Activated CD8-positive, alpha-beta T cell treated with anti-CD3 and anti-CD28 coated beads for 36 hours (primary cell): ENCODE measurements at places on chromosomes 6 and 20. TPM values are rescaled to one million over a fixed set of nuclear protein-coding genes. Genes with fewer than 3 reads are reported as not detected.

CLVS2 gene
- total RNA-seq: not detected

HS3ST5 gene
- total RNA-seq: not detected

RBM24 gene
- not detected for total RNA-seq

FILIP1 gene
- total RNA-seq: not detected

RNF182 gene
- total RNA-seq: not detected

XKR7 gene
- not detected for total RNA-seq

PRKN gene
- total RNA-seq: 1.4 TPM

SRMS gene
- not detected for total RNA-seq

C20orf204 gene
- total RNA-seq: 4.7 TPM

TNFRSF21 gene
- total RNA-seq: 2.3 TPM

GNRH2 gene
- total RNA-seq: 0.85 TPM

VWA7 gene
- total RNA-seq: 1.6 TPM

CD24 gene
- total RNA-seq: 0.54 TPM

PEX3 gene
- 24.9 TPM for total RNA-seq

MYMX gene
- not detected for total RNA-seq

MARCKS gene
- 0.47 TPM for total RNA-seq

OR2H2 gene
- not detected for total RNA-seq

FAM83D gene
- 13.8 TPM for total RNA-seq

SPEF1 gene
- 0.23 TPM for total RNA-seq

KCNK5 gene
- 25.0 TPM for total RNA-seq

RUNX2 gene
- total RNA-seq: 9.3 TPM

PSORS1C2 gene
- total RNA-seq: not detected

MMP24 gene
- total RNA-seq: not detected

NOX3 gene
- not detected for total RNA-seq

GRIK2 gene
- not detected for total RNA-seq

DPPA5 gene
- not detected for total RNA-seq

ADTRP gene
- 20.0 TPM for total RNA-seq

PCSK2 gene
- not detected for total RNA-seq

LPIN3 gene
- total RNA-seq: 0.87 TPM

CGA gene
- not detected for total RNA-seq

ADGRF5 gene
- not detected for total RNA-seq

LRRC73 gene
- 0.11 TPM for total RNA-seq

CALHM6 gene
- total RNA-seq: 11.3 TPM

TMEM200A gene
- total RNA-seq: 0.20 TPM

DDO gene
- not detected for total RNA-seq

FAM217A gene
- not detected for total RNA-seq

RIPPLY2 gene
- total RNA-seq: not detected

ZC2HC1B gene
- not detected for total RNA-seq

SLC22A16 gene
- total RNA-seq: not detected

MEP1A gene
- total RNA-seq: not detected

SIRPB1 gene
- total RNA-seq: 0.92 TPM

EDN3 gene
- 0.09 TPM for total RNA-seq

CAP2 gene
- total RNA-seq: not detected

CRISP2 gene
- total RNA-seq: not detected

KIAA1755 gene
- total RNA-seq: not detected

DEFB132 gene
- total RNA-seq: not detected

TAP2 gene
- 110 TPM for total RNA-seq

TRIM26 gene
- total RNA-seq: 45.0 TPM

ENPP5 gene
- 0.68 TPM for total RNA-seq

PRPH2 gene
- total RNA-seq: not detected
